ENCODE measurements at places on chromosomes 2 and 18.

DNA sequence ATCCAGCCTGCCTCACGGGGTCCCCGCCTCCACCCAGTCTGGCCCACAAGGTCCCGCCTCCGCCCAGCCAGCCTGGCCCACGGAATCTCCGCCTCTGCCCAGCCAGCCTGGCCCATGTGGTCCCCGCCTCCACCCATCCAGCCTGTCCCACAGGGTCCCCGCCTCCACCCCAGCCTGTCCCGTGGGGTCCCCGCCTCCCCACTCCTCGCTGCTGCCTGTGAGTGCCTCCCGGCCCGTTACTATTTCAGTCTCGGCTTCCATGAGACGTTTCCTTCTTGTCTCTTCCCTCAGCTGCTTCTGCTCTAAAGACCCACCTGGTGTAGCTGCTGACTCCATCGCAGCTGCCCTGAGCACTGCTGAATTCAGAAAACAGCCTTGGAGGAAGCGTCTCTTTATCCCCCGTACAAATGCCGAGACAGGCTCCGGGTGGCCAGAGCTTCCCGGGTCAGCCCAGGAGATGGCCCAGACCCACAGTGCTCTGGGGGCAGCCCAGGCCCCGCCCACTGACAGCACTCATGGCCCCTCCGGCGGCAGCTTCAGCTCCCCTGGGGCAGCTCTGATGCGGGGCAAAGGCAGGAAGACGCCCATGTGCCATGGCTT is 69.8 kb downstream of the NFATC1 start:
- peak; percentile 70 for DNase-seq

- no peak for DNase-seq
Observed at GRCh38 chr2:16678964-16679363, 13.3 kb upstream of the CYRIA start.

DNA sequence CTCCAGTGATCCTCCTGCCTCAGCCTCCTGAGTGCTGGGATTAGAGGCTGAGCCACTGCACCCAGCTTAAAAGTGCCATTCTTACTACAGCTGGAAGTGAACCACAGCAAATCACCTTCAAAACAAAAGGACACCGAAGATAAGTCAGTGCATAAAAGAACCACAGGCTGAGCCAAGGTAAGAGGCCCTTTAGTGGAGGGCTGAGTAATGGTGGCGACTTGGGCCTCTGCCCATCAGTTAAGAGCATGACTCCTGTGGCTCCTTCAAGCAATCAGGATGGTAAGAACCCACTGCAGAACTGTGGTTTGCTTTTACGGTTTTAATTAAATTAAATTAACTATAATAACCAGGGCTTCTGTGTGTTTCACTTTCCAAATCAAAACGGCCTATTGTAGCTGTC is 75.1 kb downstream of the CTAGE1 start:
- no peak for DNase-seq

GRCh38 chr2:127217470-127218325 is 2.4 kb downstream of the CYP27C1 start:
- no peak for DNase-seq

DNA sequence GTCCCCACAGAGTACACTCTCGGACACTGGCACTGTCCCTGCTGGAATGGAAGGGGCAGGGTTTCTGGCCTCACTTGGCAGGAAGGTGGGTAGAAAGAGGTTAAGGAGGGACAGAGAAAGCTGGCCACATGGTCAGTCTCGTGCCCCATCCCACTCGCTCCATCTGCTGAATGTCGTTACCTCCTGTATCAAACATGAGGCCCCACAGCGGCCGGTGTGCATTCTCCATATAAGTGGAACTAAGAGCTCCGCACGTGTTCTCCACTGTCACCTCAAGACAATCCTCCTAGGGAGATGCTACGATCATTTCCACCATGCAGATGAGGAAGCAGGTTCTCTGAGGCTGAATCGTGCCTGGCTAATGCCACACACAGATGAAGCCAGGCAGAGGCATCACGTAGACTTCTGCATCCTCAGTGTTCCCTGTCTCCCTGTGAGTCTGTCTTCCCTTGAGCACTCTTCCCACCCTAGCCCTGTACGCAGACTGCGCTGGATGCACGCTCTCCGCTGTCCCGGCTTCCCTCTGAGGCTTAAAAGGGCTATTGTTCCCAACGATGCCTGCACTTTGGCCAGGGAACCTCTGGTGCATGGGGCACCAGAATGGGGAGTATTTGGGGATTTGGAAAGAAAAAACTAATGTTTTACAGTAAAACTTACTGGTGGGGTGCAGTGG is 35.1 kb downstream of the MAL start:
- DNase-seq: no peak

GRCh38 chr2:240567137-240567871 is 980 bp upstream of the RNPEPL1 start:
- DNase-seq: no peak

GRCh38 chr2:209872675-209873074 is 101.0 kb downstream of the UNC80 start:
- DNase-seq: peak; percentile 20

DNA sequence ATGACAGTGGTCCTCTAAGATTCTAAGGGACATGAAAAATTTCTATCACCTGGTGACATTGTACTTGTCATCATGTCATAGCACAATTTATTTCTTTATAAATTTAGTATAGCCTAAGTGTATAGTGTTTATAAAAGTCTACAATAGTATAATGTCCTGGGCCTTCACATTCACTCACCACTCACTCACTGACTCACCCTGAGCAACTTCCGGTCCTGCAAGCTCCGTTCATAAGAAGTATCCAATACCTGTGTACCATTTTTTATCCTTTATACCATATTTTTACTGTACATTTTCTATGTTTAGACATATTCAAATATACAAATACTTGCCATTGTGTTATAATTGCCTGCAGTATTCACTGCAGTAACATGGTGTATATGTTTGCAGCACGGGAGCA is 72.8 kb upstream of the DSEL start:
- DNase-seq: no peak

DNA sequence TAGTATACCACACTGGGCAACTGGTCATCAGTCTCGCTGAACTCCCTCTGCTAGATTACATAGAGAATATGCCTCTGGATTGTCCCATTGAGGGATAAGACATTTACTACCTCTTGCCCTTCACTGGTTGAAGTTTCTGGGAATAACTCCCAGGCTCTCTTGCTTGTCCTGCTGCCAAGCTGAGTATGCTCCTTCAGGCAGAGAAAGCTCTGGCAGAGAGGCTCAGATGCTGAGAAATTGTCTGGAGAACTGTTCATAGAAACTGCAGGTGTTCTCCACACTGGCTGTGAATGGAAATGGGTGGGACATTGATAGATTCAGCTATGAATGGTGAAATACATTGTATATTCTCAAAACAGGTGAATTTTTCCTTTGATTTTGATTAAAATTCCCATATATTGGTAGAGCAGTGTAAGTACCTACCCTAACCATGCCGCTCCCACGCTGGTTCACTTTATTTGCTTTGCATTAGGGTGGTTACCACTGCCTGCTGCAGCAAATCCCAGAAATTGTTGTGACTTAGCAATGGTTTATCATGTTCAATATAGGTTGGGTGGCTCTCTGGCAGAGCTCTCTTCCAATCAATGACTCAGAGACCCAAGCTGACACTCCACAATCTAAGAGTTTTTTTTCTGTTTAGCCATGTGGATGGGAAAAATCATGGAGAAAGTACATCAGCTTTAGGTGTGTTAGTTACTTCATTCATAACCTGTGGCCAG is 36.7 kb downstream of the FAM117B start:
- DNase-seq: no peak

GRCh38 chr2:7609974-7610373 is 692.8 kb downstream of the RNF144A start:
- DNase-seq: no peak

DNA sequence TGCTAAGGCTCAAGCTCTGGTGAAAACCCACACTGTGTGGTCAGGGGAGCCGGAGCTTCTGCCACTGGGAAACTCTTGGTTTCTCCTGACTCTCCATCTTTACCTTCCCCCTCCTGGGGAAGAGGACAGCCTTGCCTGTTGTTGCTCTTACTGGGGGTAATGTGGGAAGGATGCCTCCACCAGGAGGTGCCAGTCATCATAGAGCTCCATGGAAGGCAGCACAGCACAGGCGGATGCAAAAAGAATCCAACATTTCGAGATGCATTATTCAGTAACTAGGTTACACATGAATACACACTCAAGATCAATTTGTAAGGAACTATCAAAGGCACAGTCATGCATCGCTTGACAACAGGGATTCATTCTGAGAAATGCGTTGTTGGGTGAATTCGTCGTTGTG is 322.6 kb downstream of the AFF3 start:
- DNase-seq: no peak

DNA sequence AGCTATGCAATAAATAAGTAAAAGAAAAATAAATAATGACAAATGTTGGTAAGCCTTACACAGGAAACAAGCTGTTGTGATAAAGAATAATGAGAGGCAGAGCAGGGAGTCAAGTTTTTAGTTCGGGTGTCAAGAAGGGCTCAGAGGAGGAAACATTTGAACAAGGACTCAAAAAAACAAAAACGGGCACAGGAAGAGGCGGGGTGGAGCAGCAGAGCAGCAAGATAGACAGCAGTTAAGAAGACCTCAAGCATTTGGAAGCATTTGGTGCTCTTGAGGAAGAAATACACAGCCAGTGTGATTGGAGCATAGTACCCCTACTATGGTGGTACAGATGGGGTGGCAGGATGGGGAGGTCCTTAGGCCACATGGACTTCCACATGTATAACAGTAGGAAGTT is 2.8 kb downstream of the TMEM169 start:
- no peak for DNase-seq

DNA sequence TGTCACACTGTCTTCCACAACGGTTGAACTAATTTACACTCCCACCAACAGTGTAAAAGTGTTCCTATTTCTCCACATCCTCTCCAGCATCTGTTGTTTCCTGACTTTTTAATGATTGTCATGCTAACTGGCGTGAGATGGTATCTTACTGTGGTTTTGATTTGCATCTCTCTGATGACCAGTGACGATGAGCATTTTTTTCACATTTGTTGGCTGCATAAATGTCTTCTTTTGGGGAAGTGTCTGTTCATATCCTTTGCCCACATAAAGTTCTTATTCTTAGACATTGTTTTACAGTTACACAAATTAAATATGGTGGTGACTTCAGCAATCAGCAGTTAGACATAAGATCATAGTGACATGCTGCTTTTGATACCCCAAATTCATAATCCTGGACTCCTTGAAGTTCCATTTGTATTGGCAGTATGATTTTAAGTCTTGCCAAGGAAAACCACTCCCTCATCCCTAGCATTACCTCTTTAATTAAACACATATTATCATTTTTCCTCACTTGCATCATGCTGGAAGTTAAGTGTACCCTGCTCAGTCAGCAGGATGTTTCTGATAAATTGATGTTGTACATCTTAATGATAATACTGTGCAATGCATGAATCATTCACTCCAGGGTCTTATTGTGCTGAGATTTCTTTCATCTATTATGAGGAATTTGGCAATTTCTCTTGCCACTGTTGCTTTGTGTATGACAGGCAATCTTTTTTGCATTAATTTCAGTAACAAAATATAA is 67.6 kb upstream of the STAT1 start:
- no peak for DNase-seq

- no peak for DNase-seq
Observed at GRCh38 chr2:75709297-75709696, 1.4 kb downstream of the GCFC2 start.

GRCh38 chr18:48810805-48811204 is 140.0 kb downstream of the SMAD7 start:
- DNase-seq: no peak

DNA sequence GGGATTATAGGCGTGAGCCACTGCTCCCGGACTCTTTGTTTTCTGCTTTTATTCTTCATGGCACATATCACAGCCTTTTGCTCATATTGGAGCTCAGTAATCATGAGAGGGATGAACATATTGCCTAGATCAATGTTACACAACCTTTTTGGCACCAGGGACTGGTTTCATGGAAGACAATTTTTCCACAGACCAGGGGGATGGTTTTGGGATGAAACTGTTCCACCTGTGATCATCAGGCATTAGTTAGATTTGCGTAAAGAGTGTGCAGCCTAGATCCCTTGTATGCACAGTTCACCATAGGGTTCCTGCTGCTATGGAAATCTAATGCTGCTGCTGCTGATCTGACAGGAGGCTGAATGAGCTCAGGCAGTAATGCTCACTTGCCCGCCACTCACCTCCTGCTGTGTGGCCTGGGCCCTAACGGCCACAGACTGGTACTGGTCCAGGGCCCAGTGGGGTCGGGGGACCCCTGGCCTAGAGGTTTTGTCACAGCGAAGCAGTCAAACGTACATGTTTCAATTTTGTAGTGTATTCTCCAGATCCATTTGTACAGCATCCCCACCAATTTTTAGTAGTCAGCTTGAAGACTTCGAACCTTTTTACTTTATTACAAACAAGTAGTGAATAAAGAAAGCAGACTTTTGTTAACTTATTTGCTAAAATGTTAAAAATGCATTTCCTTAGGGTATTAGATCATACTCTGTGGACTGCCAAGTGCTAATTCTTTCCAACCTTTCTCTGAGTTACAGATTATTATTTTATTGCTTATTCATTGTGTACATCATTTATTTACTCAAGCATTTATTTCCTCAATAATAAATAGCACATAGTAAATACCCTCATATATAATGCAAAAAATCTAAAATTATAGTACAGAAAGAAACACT is 6.2 kb downstream of the DAW1 start:
- DNase-seq: no peak

GRCh38 chr2:200049086-200049485 is 93.7 kb downstream of the MAIP1 start:
- no peak for DNase-seq

- no peak for DNase-seq
Observed at GRCh38 chr2:222946700-222947287, 86.0 kb downstream of the ACSL3 start.

DNA sequence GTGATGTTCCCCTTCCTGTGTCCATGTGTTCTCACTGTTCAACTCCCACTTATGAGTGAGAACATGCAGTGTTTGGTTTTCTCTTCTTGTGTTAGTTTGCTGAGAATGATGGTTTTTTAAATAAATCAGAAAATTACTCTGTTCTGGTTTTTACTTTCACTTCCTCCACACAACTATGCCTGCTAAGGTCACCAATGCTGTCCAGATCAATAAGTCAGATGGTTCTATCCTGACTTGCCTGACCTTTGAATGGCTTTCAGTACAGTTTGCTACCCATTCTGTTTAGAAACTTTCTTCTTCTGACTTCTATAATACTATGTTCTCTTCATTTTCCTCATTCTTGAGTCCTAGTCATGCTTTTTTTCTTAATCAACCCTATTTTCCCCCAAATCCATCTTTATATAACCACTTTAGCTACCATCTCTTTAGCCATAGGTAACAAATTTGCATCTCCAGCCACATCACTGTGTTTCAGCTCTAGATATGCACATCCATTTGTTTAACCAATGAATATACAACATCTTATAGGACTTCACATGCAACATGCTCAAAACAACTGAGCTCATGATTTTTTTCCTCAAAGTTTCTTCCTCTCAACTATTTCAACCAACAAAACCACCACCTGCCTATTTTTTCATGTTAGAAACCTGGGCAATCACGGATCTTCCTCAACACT is 58.8 kb upstream of the SLC38A11 start:
- no peak for DNase-seq

DNA sequence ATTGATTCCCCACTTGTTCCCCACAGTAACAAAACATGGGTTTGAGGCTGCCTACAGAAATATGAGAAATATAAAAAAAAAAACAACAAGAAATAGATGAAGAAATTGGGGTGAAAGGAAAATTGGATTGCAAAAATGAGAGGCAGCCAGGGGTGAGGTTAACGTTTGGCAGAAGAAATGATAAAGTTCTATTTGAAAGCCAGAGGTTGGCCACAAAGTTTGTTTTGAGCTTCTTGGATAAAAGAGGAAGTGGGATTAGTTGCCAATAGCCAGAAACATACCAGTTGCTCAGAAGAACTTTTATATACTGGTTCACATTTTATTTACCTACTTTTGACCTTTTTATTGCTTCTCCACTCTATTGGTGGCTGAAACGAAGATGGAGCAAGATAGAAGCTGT is 67.5 kb downstream of the FASTKD2 start:
- no peak for DNase-seq

Measured in nephron progenitor cell (in vitro differentiated cells).